ENCODE measurements at places on chromosomes 6 and 20. TPM values are rescaled to one million over a fixed set of nuclear protein-coding genes. Genes with fewer than 3 reads are reported as not detected.

GRCh38 chr6:54244430-54244829 lies 63.8 kb upstream of the TINAG start:
- H3K4me1 ChIP-seq, result no peaks in the 10 kb centered on the region
- no peak overlapping the region for H3K4me3 ChIP-seq
- no peaks in the 10 kb centered on the region for H3K27me3 ChIP-seq
- no peak for DNase-seq

DNA sequence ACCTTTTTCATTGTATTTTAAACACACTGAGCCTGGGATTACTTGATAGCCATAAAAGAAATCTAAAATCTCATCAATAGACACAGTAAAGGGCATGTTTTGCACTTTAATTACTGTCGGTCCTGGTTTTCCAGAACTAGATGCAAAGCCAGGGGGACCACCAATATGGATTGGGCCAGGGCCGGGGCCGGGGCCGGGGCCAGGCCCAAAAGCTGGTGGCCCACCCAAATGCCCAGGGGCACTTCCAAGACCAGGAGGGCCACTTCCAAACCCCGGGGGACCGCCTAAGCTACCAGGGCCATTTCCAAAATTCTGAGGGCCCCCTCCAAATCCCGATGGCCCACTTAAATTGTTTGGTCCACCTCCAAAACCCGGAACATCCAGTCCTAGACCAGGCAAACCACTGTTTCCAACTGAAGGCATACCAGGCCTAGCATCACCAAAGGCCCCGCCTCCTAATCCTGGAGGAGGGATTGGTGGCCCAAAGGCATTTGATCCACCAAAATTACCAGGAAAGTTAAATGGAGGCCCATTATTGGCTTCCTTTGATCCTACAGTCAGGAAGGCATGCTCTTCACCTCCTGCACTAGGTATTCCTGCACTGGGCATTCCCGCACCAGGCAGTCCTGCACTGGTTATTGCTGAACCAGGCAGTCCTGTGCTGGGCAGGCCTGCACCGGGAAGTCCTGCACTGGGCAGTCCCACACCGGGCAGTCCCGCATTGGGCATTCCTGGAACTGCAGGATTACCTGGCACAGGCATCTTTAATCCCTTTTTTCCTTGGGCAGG lies 11.9 kb downstream of the CPNE1 start:
- H3K27me3 ChIP-seq, result no peaks in the 10 kb centered on the region
- H3K27ac ChIP-seq, result no peak overlapping the region
- no peak for DNase-seq

LY6G5C gene
- total RNA-seq, result 4.6 TPM

SASH1 gene
- total RNA-seq, result not detected

DNA sequence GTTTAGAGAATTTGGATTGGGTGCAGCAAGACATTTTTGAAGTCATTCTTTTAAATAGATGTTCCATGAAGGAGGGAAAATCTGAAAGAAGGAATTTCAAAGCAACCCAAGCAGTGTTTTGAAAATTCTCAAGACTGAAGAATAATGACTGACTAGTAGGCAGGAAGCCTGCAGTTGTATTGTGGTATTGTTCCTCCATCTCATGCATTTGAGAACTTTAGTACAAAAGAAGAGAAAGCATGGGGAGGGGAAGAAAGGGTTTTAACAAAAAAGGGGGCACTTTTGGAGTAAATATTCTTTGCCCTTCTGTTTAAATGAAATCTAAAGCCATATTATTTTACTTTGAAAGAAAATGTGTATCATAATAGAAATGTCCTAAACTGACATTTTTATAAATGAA lies 6.6 kb downstream of the NCOA3 start:
- no peak for DNase-seq
- H3K4me3 ChIP-seq, result peak overlapping the region; percentile 82
- no peaks in the 10 kb centered on the region for H3K27me3 ChIP-seq
- peaks cover 18% of the 10 kb centered on the region for H3K36me3 ChIP-seq
- H3K27ac ChIP-seq, result peak overlapping the region; percentile 85
- peaks cover 62% of the 10 kb centered on the region for H3K4me1 ChIP-seq

OR12D3 gene
- not detected for total RNA-seq

All from activated naive CD8-positive, alpha-beta T cell treated with anti-CD3 and anti-CD28 coated beads, Interleukin-2, amount 10 ng/mL, durations not matched to agents 7 days and 5 days (primary cell).